ENCODE measurements at places on chromosomes 4 and X. TPM values are rescaled to one million over a fixed set of nuclear protein-coding genes. Genes with fewer than 3 reads are reported as not detected.

DNA sequence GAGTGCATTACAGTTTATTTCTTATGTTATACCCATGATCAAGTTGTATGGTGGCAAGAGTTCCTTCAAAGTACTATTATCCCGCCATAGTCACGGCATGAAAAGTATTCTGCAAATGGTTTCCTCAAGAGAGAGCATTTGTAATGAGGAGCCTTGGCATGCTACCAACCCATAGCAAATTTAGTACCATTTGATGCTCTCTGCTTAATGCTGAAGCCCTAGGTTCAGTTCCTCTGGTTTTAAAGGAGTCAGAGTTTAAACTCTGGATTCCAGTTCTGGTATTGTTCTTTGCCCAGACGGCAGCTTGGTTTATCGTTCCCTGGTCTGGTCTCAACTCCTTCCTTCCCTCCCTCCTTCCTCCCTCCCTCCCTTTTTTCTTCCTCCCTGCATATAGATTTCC is 371.3 kb downstream of the BMPR1B start:
- H3K4me1 ChIP-seq: no peaks in the 10 kb centered on the region
- H3K4me3 ChIP-seq: no peak overlapping the region
- no peak overlapping the region for H3K27ac ChIP-seq
- DNase-seq: no peak
- no peaks in the 10 kb centered on the region for H3K27me3 ChIP-seq

PASD1 gene
- total RNA-seq: not detected

DNA sequence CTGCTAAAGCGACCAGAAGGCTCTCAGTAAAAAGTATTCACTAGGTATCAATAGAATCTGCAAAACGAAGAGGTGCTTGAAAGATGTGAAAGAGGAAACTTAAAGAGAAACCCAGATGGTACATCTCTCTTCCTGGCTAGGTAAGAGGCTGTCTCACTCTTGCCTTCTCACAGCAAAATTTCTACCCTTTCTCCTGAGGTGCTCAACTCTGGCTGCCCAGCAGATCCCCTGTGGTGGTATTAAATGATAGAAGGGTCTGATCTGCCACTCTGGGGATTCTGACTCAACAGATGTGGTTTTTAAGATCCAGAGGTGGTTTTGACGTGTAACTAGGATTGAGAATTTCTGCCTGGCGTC is 14.9 kb upstream of the TSPAN5 start:
- no peak overlapping the region for H3K27ac ChIP-seq
- no peaks in the 10 kb centered on the region for H3K27me3 ChIP-seq
- DNase-seq: no peak
- H3K4me3 ChIP-seq: no peak overlapping the region

CLDN34 gene
- total RNA-seq: 2.6 TPM
